Left ventricle myocardium inferior (tissue), 1 donor: ENCODE measurements at places on chromosomes 4 and X.

DNA sequence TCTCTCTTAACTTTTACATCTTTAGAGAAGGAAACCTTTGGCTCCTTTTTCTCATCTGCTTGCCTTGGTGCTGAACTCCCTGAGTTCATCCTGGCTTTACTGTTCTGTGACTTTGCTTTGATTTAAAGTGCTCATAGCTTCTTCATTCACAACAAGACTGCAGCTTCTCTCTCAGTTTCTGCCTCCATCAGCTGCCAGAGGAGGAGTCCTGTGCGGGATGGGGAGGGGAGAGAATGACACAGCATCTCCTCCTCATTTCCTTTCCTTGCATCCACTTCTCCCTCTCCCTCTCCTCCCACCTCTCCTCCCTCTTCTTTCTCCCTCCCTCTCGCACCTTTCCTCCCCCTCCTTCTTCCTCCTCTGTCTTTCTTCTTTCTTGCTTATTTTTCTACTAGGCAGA lies 42.0 kb downstream of the CBLL2 start:
- DNase-seq: no peak

DNA sequence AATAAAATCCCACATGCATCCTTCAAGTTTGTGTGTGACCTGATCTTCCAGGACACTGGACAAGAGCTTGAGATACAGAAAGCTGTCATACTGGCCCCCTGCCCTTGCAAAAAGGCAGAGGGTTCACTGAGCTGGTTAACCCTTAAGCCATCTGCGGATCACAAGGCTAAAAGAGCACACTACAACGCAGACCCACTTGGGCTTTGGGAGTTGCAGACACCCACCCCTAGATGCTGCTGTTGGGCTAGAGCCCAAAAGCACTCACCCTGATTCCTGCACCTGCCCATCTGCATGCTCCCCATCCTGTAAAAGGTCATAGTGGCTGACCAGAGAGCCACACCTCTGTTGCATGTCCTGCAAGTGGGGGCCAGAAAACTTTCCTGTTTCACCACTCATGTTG lies 51.1 kb downstream of the TXK start:
- DNase-seq: no peak

DNA sequence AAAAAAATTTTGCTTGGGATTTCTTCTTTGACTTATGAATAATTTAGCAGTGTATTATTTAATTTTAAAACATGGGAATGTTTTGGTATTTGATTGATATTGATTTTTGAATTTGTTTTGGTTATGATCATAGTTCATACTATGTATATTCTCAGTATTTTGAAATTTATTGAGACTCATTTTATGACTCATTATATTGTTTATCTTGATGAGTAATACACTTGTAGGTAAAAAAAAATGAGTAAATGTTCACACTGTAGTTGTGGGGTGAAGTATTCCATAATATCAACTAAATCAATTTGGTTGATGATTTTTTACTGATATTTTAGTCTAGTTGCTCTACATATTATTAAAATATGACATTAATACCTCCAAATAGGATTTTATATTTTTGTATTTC lies 1142.2 kb downstream of the ADGRL3 start:
- no peak for DNase-seq

- DNase-seq: no peak
Measured at GRCh38 chr4:169042608-169043007, 32.6 kb upstream of the CBR4 start.

DNA sequence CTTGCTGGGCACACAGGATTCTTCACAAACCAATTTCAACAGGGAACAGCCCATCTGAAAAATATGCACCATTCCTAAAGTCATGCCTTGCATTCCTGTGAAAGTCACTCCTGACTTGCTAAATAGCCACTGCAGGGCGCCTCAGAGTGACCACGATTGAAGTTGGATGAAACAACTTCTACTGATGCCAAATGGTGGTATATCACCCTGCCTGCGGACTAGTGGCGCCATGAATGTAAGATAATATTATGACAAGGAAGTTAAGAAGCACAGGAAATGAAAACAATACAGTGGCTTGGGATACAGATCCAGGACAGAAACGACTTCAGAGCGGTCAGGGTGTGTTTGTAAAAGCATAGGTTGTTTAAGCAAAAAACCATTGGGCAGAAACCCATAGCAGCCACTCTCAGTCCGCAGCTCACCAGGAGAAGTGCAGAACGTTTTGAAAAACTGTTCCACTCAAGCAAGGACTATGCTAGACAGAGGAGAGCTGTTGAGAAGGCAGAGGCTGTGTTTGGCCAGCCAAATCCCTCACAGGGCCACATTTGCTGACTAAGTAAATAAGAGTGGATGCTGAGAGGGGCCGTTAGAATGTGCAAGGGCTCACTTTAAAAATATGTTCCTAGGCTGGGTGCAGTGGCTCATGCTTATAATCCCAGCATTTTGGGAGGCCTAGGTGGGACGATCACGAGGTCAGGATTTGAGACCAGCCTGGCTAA lies 250.4 kb downstream of the PTTG2 start:
- DNase-seq: no peak

- no peak for DNase-seq
Measured at GRCh38 chr4:155787113-155787710, 28.4 kb downstream of the GUCY1B1 start.

DNA sequence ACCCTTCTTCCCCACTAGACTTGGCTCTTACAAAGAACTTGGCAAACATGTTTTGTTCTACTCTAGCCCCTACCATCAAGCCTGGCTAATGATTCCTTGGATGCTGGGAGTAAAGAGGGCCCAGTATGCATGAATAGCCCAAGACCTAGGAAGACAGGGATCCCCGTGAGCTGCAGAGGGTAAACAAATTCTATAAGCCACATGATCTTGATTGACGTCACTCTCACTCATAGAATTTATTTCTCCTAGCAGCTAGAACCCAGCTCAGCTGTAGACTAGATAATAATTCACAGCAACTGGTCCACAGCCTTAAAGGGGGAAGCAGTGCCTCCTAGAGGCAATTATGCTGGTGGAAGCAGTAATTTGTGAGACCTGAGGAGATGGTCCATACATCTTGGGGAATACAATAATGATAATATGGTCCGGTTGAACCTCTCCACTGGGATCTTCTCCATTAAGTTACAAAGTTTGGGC lies 16.1 kb upstream of the USO1 start:
- DNase-seq: no peak

- DNase-seq: no peak
Measured at GRCh38 chr4:166972071-166972470, 262.2 kb downstream of the SPOCK3 start.

DNA sequence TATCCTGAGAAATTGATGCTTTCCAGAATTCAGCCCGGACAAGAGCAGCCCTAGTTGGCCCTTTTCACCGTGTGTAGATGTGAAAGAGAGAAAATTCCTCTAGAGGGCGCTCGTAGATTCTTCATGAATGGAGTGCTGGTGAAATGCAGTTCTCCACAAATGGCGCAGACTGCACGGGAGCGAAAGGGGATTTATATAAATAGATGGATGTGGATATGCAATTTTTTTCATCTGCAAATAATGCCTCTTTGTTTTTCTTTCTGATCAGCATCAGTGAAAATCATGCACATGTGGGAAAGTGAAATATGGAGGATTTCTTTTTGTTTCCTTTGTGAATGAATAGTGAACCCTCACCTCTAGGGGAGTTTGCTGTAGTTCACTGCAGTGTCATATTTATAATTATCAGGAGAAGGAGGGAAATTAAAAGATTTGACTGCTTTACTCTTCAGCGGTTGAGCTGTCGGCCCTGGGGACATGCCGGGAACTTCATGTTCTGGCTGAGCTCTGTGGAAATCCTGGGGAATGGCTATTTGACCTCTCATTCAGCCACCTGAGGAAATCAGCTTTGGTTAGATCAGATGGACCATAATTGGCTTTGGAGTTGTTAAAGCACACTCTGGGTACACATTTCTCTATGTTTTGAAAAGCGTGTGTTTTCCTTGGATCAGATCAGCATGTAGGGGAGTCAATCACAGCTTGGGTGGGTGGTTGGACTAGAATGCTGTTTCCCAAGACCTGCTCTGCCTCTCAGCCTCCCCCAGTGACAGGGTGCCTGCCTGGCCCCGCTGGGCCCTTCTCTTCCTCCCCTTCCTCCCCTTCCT lies 115.0 kb upstream of the SHISA3 start:
- DNase-seq: peak; percentile 29

- DNase-seq: no peak
Measured at GRCh38 chr4:10730590-10730989, 46.0 kb upstream of the CLNK start.

DNA sequence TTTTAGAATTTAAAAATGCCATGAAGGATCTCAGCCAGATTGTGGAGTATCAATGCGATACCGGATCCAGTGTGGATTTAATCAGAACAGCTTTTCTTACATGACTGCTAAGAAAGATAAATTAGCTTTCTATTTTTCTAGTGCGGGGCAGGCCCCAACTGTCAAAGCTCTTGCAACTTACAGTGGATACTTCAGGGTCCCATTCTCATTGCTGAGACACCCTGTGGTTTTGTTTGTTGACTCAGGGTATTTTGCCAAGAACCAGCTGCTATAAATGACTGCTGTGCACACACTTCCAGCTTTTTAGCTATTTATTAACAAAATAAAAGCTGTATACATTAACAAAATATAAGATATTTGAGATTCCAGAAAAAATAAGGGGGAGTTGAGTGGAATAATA lies 166.4 kb downstream of the DCLK2 start:
- DNase-seq: no peak

DNA sequence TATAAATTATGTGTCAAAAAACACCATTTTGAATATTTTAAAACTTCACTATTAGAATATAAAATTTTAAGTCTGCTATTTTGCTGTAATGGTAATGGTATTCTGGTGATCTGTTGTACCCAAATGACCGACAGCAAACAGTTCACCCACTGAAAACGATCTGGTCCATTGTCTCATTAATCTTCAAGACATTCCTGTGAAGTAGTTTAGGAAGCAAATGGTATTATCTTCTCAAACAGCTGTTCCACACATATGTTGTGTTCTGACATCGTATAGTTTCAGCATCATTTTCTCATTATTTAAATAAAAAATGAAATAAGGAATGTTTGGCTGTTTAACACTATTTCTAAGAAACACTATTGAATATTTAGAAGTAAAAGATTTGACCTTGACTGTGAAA lies 98.1 kb downstream of the WWC2 start:
- no peak for DNase-seq

DNA sequence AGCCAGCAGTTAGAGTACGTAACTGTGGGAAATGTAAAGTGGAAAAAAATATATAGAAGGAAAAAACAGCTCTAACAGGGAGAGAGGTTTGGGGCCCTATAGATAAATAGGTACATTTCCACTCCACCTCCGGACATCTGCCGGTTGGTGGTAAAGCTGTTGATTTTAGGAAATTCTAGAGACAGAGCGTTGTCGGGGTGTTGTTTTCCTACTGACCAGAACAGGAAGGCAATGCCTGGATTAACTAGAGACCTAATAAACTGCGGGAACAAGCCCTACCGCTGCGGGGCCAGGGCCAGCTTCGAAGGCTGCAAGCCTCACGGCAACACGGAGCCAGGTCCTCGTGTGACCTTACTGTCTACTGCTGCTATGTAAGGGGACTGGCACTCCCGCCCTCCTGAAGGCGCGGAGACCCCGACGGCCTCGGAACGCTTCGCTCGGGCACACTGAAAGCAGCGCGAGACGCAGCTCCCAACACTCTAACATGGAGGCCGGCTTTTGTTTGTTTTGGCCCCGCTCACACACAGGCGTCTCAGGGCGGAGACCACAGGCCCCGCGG lies 702 bp upstream of the CDKN2AIP start:
- no peak for DNase-seq

DNA sequence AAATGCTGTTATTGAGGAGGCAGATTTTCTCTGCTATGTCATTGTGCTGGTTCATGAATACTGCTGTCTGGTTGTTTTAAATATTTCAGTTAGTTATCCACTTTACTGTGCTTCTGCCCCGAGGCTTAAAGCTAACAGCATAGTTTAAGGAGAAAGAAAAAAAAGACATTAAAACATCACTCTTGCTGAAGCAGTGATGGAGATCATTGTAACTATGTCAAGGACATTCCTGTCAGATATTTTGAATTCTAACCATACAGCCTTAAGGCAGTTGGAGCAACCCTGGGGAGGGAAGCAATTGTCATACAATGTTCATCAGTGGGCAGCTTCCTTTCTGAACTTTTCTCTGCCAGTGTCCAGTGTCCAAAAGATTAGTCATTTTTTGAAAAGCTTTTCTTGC lies 199.0 kb upstream of the DDX53 start:
- no peak for DNase-seq

GRCh38 chrX:132776486-132777210 lies 181.8 kb downstream of the HS6ST2 start:
- DNase-seq: no peak

DNA sequence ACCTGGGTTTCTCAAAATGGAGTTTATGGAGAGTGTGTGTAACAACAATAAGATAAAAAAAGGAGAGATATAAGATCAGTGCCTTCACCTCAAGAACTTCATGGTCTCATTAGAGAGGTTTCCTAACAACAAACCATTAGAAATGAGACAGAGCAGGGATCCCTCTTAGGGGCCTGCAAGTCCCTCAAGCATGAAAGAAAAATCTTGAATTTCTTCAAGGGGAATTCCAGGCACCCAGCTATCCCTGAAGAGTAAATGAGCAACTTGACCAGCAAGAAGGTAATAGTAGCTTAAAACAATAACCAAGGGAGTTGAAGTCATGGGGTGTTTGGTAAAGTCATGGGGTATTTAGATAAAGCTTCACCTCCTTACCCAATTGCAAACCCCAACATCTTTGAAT lies 49.7 kb upstream of the TLR3 start:
- DNase-seq: no peak

- DNase-seq: no peak
Measured at GRCh38 chr4:27011401-27011800, 150.8 kb downstream of the STIM2 start.

- no peak for DNase-seq
Measured at GRCh38 chr4:10527438-10527837, 70.2 kb upstream of the ZNF518B start.

- DNase-seq: peak; percentile 13
Measured at GRCh38 chr4:1237981-1238675, 10.8 kb downstream of the CTBP1 start.

- DNase-seq: no peak
Measured at GRCh38 chrX:74291577-74291963, 12.4 kb upstream of the ZCCHC13 start.

- DNase-seq: no peak
Measured at GRCh38 chr4:6422105-6422504, 50.3 kb downstream of the PPP2R2C start.

DNA sequence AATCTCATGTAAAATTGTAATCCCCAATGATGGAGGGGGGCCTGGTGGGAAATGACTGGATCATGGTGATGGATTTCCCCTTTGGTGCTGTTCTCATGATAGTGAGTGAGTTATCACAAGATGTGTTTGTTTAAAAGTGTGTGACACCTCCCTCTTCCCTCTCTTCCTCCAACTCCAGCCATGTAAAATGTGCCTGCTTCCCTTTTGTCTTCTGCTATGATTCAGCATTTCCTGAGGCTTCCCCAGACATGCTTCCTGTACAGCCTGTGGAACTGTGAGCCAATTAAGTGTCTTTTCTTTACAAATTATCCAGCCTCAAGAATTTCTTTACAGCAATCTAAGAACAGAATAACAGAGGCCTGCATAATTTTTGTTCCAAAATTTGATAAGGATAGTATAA lies 85.2 kb downstream of the ANAPC10 start:
- no peak for DNase-seq
